Pancreas (tissue), 10 donors: ENCODE measurements at places on chromosomes 4 and X. TPM values are rescaled to one million over a fixed set of nuclear protein-coding genes. Genes with fewer than 3 reads are reported as not detected.

Gene ZFYVE28
- 6.8 TPM for total RNA-seq

DNA sequence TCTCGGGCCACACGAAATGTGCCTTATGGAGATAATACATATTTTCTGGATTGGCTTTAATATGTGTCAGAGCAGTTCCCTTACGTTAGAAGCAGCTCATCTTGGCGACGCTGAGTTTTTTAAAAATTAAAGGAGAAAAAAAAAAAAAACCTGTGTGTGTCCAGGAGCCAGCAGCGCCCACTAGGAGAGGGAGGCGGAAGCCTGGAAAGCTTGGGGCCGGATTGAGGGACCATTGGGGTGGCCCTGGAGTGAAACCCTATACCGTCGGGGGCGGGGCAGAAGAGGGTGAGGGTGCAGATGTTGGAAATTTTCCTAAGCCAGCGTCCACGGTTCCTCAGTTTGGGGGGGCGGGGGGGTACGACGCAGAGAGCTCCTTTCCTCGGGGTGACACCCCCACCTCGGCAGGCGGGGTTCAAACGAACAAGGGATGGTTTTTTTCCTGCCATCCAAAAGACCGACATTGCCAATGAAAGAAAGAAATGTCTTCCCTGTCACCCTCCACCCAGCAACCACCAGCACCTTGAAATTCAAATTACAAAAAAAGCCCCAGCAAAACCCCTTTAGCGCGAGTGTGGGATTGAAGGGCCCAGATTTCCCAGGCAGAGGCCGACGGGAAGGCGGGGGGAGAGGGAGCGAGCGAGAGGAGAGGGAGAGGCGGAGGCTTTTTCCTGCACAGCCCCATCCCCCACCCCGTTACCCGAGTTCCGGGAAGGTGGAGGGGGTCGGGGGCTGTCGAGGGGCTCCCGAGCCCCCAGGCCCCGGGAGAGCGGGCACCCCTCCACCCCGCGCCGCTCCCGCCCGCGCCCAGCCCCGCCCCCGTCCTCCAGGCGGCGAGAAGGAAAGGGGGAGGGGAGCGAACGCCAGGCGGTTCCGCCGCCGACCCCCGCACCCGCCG lies 859 bp downstream of the SMARCA1 start:
- DNase-seq: peak; percentile 44
- H3K4me3 ChIP-seq: peak overlapping the region; percentile 59
- peaks cover 3% of the 10 kb centered on the region for H3K27me3 ChIP-seq
- H3K4me1 ChIP-seq: peaks cover 3% of the 10 kb centered on the region
- peak overlapping the region; percentile 50 for H3K27ac ChIP-seq

DNA sequence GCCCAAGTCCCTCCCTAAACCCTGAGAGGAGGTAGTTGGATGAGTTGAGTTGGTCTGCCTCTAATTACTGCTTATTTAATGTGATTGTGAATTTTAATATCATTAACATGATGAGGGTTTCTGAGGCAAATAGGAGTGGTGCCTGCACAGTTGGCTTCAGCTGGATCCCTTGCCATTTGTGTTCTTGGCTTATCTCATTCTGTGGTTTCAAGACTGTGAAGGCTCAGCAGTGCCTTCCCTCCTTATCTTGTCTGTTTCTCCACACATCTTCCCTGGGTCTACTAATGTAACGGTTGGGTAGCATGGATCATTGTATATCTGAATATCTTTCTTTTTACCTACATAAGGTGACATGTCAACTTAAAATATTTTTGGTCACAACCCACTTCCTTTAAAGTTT lies 1.6 kb upstream of the SLC10A4 start:
- H3K27ac ChIP-seq: no peak overlapping the region
- H3K27me3 ChIP-seq: peaks cover 19% of the 10 kb centered on the region
- DNase-seq: no peak
- no peaks in the 10 kb centered on the region for H3K4me1 ChIP-seq
- H3K4me3 ChIP-seq: no peak overlapping the region
- H3K36me3 ChIP-seq: no peaks in the 10 kb centered on the region

Gene DHRSX
- 17.3 TPM for total RNA-seq

DNA sequence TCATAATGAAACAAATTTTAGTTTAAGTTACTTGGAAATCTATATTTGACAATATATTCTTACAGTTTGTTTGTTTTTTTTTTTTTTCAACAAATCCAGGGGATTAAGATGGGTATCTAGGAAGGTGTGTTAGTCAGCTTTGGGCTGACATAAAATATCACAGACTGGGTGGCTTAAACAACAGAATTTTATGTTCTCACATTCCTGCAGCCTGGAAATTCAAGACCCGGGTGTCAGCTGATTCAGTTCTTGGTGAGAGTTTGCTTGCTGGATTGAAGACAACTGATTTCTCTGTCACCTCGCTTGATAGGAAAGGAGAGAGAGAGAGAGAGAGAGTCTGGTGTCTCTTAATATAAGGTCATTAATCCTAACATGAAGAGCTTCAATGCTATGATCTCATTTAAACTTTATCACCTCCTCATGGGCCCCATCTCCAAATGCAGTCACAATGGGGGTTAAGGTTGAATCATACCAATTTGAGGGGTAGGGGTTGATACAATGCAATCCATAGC lies 465.2 kb downstream of the CENPC start:
- no peaks in the 10 kb centered on the region for H3K36me3 ChIP-seq
- no peak overlapping the region for H3K4me3 ChIP-seq
- H3K27ac ChIP-seq: no peak overlapping the region
- H3K4me1 ChIP-seq: no peaks in the 10 kb centered on the region

GRCh38 chr4:24763631-24764297 lies 31.6 kb upstream of the SOD3 start:
- H3K27ac ChIP-seq: no peak overlapping the region
- DNase-seq: no peak
- H3K4me3 ChIP-seq: no peak overlapping the region
- no peaks in the 10 kb centered on the region for H3K36me3 ChIP-seq

Gene MAGEB2
- not detected for total RNA-seq

DNA sequence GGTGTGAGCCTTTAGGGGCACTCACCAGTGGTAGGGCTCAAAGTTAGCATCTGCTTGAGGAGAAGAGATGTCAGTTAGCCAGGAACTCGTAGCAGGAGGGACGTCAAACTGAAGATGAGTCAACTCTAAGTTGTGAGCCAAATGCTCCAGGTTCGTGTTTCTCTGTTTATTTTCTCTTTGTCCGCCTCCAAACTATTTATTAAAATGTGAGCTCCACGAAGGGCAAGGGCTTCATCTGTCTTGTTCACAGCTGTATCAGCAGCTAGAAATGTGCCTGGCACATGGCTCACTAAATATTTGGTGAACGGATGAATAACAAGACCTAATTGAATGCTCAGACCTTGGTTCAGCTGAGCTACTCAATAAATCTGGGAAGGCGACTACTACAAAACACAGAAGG lies 248.9 kb downstream of the BCOR start:
- no peak overlapping the region for H3K27ac ChIP-seq
- H3K36me3 ChIP-seq: no peaks in the 10 kb centered on the region
- H3K4me1 ChIP-seq: no peaks in the 10 kb centered on the region
- no peak for DNase-seq
- no peaks in the 10 kb centered on the region for H3K27me3 ChIP-seq
- no peak overlapping the region for H3K4me3 ChIP-seq

DNA sequence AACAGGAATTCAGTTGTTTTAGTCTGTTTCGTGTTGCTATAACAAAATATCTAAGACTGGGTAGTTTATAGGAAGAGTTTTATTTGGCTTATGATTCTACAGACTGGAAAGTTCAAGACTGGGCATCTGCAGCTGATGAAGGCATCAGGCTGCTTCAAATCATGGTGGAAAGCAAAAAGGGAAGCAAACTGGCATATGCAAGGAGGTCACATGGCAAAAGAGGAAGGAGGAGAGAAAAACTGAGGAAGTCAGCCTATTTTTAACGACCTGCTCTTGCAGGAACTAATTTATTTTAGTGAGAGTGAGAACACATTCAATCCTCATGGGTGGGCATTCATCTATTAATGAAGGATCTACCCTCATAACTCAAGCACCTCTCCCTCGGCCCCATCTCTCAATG lies 363.1 kb upstream of the HS3ST1 start:
- H3K27me3 ChIP-seq: no peaks in the 10 kb centered on the region
- H3K36me3 ChIP-seq: no peaks in the 10 kb centered on the region
- no peak overlapping the region for H3K27ac ChIP-seq
- no peak overlapping the region for H3K4me3 ChIP-seq
- no peak for DNase-seq

DNA sequence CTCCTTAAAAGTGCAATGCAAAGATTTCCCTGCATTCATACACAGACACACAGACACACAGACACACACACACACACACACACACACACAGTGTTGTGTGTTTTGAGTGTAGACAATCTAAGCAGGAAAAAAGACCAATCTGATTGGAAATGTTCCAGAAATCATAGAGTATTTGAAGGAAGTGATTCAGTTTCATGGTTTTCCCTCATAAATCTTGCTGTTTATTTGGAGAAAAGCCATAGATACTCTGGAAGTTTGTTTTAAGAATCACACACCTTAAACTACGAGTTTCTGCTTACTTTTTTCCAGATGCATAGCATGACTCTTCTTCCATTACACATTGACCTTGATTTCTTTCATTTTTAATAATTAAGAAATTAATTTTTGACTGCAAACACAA lies 298.5 kb upstream of the BMP3 start:
- no peaks in the 10 kb centered on the region for H3K36me3 ChIP-seq
- H3K27ac ChIP-seq: no peak overlapping the region
- H3K4me1 ChIP-seq: no peaks in the 10 kb centered on the region
- H3K27me3 ChIP-seq: no peaks in the 10 kb centered on the region

DNA sequence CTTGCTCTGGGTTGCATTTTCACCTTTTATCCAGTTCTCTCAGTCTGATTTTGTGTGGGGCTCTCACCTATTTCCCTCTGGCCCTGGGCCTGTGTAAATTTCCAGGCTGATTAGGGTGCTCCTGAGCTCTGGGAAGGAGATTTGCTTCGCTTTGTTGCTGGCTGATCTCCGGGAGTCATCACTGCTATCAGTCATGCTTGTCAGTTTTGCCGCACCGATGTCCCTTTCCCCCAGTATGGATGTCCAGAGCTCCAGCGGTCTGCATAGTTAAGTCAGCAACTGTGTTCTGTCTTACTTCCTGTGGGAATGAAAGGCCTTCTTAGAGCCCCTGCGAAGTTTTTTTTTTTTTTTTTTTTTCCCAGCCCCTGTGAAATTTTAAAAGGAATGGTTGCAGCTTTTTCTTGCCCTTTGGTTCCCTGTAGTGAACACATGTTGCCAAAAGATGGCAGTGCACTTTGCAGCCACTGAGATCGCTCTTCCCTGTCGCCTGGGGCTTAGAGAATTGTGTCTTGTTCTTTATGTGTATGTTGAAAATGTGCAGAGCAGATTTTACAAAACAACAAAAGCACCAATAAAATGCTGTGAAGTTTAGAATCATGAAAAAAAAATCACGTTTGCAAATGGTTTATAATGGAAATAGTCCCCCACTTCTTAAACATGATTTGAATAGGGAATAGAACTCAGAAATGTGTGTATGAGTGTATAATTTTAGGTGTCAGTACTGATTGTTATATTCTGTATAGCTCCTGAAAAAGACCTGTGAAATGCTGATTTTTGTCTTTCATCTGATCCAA lies 109.1 kb upstream of the SLC4A4 start:
- H3K36me3 ChIP-seq: no peaks in the 10 kb centered on the region
- H3K4me1 ChIP-seq: peaks cover 24% of the 10 kb centered on the region
- peak overlapping the region; percentile 17 for H3K4me3 ChIP-seq
- DNase-seq: peak; percentile 39
- H3K27me3 ChIP-seq: no peaks in the 10 kb centered on the region
- peak overlapping the region; percentile 64 for H3K27ac ChIP-seq

Gene DDIT4L
- 0.08 TPM for total RNA-seq

Gene HELT
- total RNA-seq: not detected

DNA sequence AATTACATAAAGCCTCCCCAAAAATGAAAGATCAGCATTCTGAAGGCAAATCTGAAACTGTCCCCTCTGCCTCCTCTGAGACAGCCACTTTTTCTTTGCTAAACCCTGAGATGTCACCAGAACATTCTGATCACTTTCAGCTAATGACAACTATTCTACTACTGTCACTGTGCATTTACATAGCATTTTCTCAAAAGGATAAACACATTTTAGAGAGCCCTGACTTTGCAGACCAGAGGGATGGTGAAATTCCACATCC lies 72.1 kb downstream of the GATB start:
- no peak for DNase-seq
- no peak overlapping the region for H3K4me3 ChIP-seq
- no peaks in the 10 kb centered on the region for H3K4me1 ChIP-seq
- H3K27ac ChIP-seq: no peak overlapping the region
- no peaks in the 10 kb centered on the region for H3K27me3 ChIP-seq

Gene RIBC1
- 0.31 TPM for total RNA-seq

- H3K27me3 ChIP-seq: no peaks in the 10 kb centered on the region
- no peak overlapping the region for H3K27ac ChIP-seq
- H3K4me3 ChIP-seq: no peak overlapping the region
- no peaks in the 10 kb centered on the region for H3K36me3 ChIP-seq
- no peaks in the 10 kb centered on the region for H3K4me1 ChIP-seq
- DNase-seq: no peak
Observed at GRCh38 chrX:34768290-34768689, 111.2 kb upstream of the TMEM47 start.

DNA sequence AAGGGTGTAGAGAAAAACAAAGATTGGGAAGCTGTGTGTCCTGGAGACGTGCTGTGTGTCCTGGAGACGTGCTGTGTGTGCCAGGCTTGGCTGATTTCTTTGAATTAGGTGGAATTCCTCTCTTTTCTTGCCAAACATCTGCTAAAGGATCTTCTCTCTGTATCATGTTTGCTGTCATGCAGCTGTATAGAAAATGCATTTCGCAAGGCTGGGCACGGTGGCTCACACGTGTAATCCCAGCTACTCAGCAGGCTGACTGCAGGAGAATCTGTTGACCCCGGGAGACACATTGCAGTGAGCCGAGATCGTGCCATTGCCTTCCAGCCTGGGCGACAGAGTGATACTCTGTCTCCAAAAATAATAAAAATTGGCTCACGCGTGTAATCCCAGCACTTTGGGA lies 187.0 kb downstream of the CRLF2 start:
- no peak overlapping the region for H3K4me3 ChIP-seq
- no peaks in the 10 kb centered on the region for H3K27me3 ChIP-seq
- H3K36me3 ChIP-seq: no peaks in the 10 kb centered on the region
- DNase-seq: no peak
- H3K27ac ChIP-seq: no peak overlapping the region

Gene XAGE1A
- not detected for total RNA-seq

- H3K27ac ChIP-seq: no peak overlapping the region
- no peaks in the 10 kb centered on the region for H3K36me3 ChIP-seq
- no peaks in the 10 kb centered on the region for H3K4me1 ChIP-seq
- H3K4me3 ChIP-seq: no peak overlapping the region
Observed at GRCh38 chrX:86295293-86295692, 147.0 kb downstream of the DACH2 start.

- no peak overlapping the region for H3K4me3 ChIP-seq
- no peaks in the 10 kb centered on the region for H3K36me3 ChIP-seq
- H3K4me1 ChIP-seq: no peaks in the 10 kb centered on the region
- H3K27me3 ChIP-seq: no peaks in the 10 kb centered on the region
- H3K27ac ChIP-seq: no peak overlapping the region
Observed at GRCh38 chrX:149312988-149313387, 192.1 kb downstream of the IDS start.

GRCh38 chr4:130257271-130257670 lies 1161.3 kb downstream of the C4orf33 start:
- DNase-seq: no peak
- no peaks in the 10 kb centered on the region for H3K27me3 ChIP-seq
- H3K27ac ChIP-seq: no peak overlapping the region

GRCh38 chrX:102840871-102841705 lies 96.0 kb upstream of the RAB40AL start:
- H3K27me3 ChIP-seq: peaks cover 9% of the 10 kb centered on the region
- DNase-seq: no peak
- no peaks in the 10 kb centered on the region for H3K4me1 ChIP-seq
- H3K27ac ChIP-seq: no peak overlapping the region
- no peak overlapping the region for H3K4me3 ChIP-seq
